HFF-Myc (cell line): ENCODE measurements at places on chromosomes 2 and 18.

DNA sequence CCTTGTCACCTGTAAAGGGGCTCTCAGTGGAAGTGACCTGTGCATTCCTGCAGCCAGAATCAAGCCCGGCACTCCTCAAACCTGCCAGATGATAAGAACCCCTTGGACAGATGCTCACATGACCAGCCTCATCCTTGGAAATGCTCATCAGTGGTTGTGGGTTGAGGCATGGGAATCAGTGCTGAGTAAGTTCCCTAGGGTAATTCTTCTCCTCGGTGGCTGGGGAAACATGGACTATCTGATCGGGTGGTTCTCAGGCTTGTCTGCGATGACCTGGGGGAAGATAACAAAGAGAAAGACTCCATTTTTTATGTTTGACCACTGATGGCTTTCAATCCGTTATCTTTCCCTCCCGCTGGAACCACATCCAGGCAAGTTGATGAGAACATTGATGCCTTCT, 84.0 kb downstream of the SPP2 start:
- DNase-seq: no peak

DNA sequence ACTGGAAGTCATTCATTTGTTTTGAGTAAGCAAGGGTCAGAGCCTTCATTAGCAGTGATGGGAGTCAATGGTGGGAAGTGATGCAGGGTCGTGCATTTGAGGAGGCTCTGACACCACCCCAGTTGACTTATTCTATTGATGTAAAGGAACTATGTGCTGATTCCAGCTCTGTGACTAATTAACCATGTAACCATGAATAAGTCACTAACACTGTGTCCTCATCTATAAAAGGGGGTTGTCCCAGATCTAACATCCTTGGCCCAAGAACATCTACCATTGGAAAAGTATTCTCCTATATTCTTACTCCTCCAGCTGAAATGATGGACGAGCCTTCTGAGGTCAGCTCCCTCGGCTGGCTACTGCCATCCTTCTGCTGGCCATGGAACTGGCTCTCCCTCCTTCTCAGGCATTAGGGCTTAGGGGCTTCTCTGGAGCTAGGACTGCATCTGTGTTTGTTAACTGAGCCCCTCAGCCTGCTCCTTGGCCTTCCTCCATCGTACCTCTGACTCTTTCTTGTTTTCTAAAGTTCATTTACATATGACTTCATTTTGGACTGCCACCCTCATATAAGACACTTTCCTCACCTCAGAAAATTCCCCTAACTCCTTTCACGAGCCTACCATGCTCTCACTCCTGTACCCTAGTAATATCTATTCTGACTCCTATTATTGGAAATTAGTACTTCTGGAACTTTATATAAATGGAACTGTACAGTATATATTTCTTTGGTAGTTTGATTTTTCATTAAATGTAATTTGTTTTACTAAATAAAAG, 115.5 kb downstream of the KCTD1 start:
- no peak for DNase-seq

DNA sequence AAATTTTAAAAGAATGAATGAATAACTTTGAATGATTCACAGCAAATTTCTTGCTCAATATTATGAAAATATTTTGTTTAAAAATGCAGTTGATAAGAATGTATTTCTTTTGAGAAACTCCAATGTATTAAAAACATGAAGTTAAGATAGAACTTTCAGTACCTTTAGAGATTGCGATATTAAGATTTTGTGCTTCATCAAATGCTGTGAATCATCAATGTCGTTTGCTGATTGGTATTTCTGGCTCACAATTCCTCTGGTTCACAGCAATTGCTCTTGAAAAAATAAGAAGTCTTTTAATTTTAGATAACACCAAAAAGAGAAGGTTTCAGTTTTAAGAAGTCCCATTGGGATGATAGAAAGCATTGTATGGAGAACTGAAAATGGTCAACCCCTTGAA, 228.7 kb downstream of the IKZF2 start:
- no peak for DNase-seq

GRCh38 chr2:86053166-86053565, 52.5 kb downstream of the POLR1A start:
- no peak for DNase-seq

DNA sequence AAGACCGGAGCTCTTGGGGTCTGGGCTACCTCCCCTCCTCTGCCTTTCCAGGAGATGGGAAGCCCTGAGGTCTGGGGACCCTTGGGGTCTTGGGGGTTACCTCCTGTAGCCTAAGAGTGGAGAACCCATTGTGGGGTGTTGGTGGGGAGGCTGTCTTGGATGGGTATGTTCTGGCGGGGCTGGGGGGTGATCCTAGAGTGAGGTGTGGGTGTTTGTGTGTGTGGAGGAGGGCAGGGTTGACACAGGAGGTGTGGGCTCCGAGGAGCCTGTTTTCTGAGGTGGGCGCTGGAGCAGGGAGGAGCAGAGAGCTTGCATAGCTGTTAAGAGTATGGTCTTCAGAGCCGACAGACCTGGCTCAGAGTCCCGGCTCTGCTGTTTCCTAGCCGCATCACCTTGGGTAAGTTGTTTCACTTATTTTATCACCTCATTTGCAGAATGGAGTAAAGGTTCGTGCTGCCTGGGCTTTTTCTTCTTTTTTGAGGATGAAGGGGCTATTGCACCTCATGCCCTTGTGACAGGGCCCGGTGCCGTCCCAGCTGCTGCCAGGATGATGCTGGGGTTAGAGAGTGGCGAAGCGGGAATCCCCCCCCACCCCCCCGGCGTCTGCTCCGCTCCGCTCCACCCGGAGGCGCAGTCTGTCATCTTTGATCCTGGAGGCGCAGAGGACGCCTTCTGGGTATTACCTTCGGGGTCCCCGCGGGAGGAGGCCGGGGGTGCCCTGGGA, 17.2 kb downstream of the TET3 start:
- DNase-seq: no peak

DNA sequence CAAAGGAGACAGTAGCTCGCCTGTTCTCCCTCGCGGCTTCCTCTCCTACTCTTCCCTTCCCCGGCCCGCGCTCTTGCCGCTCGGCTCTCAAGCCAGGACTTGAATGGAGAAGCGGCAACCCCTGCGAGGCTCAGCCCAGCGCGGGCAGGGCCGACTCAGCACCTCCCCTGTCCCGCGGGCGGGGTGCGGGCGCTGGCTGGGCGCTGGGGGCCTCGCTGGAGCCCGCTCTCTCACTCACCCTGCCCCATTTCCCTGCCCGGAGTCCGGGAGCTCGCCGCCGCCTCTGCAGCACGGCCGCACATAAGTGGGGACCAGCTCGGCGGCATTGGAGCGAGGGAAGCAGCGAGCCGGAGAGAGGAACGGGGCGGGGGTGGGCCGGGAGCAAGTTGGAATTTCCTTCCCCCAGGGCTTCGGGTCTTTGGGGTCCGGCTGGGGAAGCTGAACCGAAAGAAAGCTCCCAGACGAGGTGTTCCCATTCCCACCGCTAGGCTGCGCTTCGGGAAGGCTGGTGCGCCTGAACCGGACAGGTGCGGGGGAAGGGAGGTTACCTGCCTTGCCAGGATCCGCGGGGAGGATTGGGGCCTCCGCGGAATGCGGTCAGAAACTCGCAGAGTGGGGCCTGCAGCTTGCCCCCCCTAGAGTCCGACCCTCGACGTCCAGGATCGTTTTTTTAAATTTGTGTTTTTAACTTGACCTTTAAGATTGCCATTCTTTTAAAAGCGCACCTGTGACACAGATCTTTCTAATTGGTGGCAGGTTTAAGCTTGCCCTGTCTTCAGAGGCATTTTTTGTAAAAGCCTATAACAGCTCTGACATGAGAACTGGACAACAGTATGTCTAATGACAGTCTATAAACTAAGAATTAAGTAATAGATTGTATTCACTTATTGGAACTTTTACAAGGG, at the start of gene COBLL1:
Gene COBLL1, minus strand, starts transcription at position 105 of the 905 bp plus-strand sequence. CDS start 627 bp downstream, outside the sequence.
- peak; percentile 56 for DNase-seq

DNA sequence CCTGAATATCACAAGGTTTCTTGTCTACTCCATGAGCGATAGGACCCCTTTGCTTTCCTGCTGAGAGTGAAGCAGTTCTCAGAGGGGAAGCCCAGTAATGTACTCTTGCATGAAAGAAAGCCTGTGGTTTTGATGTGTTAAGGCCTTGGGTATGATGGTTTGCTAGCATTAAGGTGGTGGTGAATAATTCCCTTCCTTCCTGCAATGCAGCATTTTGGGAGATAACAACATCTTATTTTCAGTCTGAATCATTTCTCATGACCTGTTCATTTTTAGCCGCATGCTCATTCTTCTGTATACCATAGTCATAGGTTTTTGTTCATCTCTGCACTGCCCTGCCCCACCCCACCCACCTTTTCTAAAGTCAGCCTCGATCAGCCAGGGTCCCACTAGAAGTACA, 66.2 kb downstream of the HNMT start:
- DNase-seq: no peak

DNA sequence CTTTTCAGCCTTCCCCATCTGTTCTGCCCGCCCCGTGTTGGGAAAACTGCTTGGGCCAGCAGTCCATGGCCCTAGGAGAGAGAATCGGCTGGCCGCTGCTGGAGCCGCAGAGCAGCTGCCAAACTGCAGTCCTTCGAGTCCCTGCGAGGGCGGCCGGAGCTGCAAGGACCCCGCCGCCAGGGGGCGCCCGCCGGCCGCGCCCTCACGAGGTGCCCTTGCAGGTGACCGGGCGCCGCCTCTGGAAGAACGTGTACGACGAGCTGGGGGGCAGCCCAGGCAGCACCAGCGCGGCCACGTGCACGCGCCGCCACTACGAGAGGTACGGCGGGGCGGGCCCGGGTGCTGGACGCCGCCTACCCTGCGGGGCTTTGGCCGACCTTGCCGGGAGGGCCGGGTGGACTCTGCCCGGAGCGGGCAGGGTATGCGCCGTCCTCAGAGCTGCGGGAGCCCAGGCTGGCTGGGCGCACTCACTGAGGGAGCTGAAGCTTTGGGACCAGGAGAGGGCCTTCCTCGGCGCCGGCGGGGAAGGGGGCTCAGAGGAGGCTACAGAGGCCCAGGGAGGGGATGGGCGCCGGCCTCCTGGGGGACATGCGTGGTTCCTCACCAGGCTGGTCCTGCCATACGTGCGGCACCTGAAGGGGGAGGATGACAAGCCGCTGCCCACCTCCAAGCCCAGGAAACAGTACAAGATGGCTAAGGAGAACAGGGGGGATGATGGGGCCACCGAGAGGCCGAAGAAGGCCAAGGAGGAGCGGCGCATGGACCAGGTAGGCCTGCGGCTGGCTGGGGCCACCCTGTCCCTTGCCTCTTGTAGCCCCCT, 13.6 kb downstream of the ARID5A start:
- no peak for DNase-seq

- peak; percentile 14 for DNase-seq
These were observed 85.5 kb downstream of the HS6ST1 start for GRCh38 chr2:128232965-128233789.
